ENCODE measurements at places on chromosomes 11 and 22.

GRCh38 chr11:111676878-111677585 is 74.8 kb downstream of the SIK2 start:
- no peak for DNase-seq

DNA sequence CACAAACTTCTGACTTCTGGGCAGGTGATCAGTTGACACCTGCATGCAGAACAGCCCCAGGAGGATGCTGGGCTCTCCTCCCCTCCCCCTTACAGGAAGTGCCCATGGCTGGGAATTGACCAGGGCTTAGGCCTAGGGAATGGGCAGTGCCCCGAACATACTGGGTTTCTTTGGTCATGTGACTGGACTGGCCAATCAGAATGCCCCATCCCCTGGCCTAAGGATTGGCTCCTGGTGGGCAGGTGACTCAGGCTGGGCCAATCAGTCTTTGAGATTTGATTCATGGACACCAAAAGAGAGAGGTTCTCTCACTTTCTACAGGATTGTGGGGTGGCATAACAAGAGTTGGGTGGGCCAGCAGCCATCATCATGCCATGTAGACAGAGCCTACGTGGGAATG is 37.1 kb downstream of the MCM5 start:
- DNase-seq: no peak

GRCh38 chr11:17273668-17274282 is 2.8 kb upstream of the NUCB2 start:
- no peak for DNase-seq

DNA sequence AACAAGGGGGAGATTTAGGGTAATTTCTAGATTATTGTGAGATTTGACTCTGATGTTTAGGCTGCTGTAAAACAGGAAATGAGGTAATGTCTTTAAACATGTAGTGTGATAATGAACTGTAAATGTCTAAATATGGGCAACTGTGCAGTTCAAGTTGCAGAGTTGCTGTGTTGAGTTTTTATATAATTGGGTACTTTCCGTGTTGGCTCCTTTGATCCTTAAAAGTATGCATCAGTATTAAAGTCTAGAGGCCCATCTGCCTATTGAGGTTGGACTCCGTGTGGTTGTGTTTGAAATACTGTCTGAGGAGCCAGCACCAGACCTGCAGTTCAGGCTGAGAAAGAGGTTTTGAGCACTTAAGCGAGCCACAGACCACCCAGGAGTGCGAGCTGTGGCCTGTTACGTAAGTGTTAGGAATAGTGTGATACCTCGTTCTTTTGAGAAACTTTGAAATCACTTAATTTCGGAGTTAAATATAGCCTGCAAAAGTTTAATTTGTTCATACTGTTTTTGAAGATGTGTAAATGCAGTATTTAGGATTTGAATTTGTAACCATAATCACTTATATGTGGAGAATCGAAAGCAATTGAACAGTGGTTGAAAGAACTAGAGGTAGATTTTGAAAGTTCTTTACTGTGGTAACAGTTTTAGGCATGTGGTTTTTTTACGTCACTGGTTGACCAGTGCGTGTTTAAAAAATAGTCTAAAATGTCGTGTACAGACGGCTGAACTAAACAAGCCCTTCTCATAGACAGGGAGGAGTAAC is 9.0 kb downstream of the FAM118A start:
- no peak for DNase-seq

DNA sequence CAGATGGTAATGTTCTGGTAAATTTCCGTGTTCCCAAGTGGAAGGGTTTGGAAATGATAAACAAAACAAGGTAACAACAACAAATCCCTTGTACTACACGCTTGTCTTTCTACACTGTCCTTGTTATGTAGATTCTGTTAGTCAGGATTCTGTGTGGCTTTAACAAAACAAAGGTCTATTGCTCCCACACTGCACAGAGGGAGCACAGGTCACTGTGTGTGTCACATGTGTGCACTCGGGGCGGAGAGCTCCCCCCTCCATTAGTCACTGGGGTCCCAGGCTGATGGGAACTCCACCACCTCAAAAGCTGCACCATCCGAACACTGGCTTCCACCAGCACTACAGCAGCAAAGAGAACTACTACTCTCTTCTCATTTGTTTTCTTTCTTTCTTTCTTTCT is 227.9 kb downstream of the NTM start:
- DNase-seq: no peak

GRCh38 chr11:128156486-128156885 is 430.9 kb downstream of the ETS1 start:
- no peak for DNase-seq

- DNase-seq: no peak
Observed at GRCh38 chr11:129968591-129969419, 33.8 kb downstream of the PRDM10 start.

DNA sequence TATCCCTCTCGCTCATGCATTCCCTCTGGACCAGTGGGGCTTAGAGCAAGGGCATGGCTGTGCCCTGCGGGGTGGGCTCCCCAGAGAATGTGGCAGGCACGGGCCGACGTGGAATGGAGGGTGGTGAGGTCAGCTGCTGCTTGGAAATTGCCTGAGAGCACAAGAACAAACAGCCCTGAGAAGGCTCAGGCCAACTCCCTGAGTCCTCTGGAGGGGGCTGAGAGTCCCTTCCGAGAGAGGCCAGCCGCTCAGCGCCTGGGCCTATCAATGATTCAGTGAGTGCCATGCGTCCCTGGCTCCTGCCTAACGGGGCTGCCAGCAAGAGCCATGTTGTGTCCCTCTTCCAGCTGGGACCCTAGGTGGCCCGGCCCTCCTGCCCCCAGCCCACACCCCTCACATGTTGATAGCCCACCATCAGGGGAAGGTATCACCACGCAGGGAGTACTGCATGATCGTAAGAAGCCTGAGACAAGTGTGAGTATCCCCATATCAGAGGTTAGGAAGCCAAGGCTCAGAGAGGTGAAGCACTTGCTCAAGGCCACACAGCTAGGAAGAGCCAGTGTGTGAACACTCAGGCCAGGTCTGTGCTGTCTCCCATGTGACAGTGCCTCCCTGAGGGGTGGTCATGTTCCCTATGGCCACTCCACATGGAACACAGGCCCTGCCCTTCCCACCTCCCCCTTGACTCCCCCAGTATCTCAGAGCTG is 55.8 kb downstream of the NECTIN1 start:
- DNase-seq: no peak

DNA sequence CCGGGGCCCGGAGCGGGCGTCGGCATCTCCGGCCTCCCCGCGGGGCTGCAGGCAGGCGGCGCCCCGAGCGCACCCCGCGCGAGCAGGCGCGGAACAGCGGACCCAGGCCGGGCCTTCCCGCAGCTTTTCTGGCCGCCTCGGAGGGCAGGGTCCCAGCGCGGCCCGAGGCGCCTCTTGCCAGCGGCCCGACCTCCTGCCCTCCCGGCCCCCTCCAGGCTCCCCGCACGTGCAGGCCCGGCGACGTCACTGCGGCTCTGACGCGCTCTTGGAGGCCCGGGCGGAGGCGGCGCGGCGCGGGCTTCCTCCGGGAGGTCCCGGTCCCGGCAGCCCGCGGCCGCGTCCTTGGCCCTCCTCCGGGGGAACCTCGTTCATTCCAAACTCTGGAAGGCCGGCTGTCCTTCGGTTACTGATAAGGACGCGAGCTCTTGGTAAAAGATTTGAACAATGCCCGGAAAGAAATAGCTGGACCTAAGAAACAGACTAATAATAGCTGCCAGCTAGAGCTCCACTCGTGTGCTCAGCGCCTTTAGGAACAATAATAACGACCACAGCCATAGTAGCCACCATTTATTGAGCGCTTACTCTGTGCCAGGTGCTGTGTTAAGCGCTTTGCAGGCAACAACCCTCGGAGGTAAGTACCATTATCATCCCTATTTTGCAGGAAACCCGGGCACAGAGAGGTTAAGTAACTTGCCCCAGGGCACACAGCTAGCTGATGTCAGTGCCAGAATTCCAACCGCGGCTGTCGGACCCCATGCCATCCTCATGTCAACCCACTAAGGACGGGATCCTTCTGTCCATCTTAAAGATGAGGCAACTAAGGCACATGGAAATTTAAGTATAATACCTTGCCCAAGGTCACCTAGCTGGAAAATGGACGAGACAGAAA is 39.1 kb upstream of the CREB3L1 start:
- DNase-seq: no peak

DNA sequence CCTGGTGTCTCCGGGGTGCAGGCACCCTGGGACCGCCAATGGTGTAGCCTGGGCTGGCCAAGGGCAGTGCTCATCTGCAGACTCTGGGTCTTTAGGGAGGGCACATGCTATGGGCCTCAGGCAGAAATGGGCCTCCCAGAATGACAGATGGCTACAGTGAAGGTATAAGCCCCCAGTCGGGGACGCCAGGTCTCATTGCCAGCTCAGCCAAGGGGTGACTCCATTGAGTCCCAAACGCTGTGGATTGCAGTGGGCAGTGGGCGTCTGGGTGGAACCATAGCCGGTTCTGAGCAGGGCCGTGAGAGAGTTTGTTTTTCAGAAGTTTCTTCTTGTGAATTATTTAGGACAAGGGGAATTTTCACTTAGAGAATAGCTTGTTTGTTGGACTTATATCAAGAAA is 516.9 kb downstream of the TBC1D22A start:
- no peak for DNase-seq

DNA sequence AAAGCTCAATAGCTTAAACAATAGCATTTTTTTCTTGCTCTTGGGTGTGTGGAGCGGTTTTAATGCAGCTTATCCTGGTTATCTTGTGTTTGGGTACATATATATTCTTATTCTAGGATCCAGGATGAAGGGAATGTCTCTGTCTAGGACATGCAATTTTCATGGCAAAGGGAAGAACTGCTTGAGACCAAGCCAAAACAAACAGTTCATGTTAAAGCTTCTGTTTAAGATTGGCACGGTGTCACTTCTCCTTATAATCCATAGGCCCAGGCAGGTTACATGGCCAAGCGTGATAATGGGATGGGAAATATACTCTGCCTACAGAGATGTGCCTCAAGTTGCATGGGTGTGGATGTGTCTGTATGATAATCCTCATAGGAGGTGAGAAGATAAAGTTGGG is 177.1 kb upstream of the PGR start:
- no peak for DNase-seq

DNA sequence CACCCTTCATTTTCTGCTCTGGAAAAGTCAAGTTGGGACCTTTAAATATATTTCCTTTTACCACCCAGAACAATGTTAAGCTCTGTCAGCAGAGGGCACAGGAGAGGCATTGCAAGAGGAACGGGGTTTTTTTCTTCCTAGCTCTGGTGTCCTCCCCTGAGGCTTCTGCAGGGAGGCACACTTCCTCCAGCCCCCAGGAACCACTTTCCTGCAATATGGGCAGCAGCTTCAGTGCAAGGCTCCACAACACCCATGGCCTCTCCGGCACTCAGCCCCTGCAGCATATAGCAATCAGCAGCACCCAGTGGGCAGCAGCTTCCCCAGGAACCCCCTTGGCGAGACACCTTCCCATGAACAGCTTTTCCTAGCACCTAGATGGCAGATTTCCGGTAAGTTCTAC is 101.4 kb downstream of the SYT9 start:
- no peak for DNase-seq

- no peak for DNase-seq
Observed at GRCh38 chr11:83951521-83951920, 665.4 kb upstream of the CCDC90B start.

- DNase-seq: no peak
Observed at GRCh38 chr11:74932169-74932568, 16.7 kb downstream of the XRRA1 start.

- DNase-seq: no peak
Observed at GRCh38 chr22:44677353-44677840, 24.6 kb upstream of the PRR5 start.

GRCh38 chr11:78646564-78647185 is 72.0 kb upstream of the NARS2 start:
- DNase-seq: peak; percentile 20

GRCh38 chr11:63802637-63803414 is 10.4 kb upstream of the SPINDOC start:
- DNase-seq: no peak

- DNase-seq: no peak
Observed at GRCh38 chr22:39839204-39839603, 54.4 kb downstream of the ENTHD1 start.
